Aorta (tissue), 5 donors: ENCODE measurements at places on chromosomes 7 and 10. TPM values are rescaled to one million over a fixed set of nuclear protein-coding genes. Genes with fewer than 3 reads are reported as not detected.

Gene FGL2
- total RNA-seq: 246 TPM

Gene KCND2
- total RNA-seq: 4.2 TPM

GRCh38 chr7:126792521-126792920, 460.2 kb downstream of the GRM8 start:
- no peak for DNase-seq

DNA sequence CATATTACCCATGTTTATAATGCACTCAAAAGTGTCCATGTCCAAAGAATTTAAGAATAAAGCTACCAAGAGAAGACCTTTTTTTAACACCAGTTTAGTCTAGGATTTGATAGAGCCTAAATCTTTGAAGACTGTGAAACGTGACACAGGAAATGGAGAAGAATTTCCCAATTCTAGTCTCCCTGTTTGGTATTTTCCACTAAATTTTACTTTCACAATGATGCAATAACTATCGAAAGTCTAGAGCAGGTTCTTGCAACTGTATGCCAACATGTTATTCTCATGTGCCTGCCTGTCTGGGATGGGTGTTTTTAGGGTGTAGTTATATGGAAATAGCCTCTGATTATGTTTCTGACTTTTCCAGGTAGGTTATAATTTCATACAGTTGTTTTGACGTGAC, 6.9 kb upstream of the MXI1 start:
- DNase-seq: no peak

DNA sequence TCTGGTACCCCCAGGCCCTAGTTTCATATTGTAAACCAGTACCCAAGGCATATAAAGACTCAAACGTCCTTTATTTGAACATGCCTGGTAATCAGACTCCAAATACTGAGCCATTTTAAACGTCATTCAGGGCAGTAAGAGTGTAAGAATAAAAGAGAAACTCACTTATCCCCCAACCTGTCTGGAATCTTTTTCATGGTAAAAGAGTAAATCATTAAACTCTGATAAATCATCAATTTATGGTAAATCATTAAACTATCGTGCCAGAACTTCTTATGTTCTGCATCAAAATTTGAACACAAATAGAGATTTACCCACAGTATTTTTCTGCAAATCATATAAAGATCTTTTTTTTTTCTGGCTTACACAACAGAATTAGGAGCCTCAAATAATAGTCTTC, 734.3 kb upstream of the POT1 start:
- no peak for DNase-seq
